ENCODE measurements at places on chromosomes 16 and 17.

- no peak for DNase-seq
These were observed 825 bp downstream of the RPTOR start for GRCh38 chr17:80545499-80545826.

DNA sequence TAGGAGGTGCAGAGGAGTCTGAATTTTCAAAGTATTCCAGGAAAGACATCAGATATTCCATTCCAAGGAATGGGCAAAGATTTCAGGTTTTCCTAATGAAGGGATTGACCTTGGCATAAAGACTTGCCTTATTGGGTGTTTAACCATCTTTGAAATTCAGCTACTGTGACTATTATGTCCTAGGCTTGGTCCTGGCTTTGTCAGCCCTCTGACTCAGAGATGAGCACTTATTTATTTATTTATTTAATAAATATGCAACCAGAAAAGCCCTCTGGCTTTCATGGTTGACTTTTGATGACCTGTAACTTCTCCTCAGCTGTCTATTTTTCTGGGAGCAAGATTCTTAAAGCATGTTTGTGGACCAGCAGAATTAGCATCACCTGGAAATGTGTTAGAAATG, 455.1 kb downstream of the KIF2B start:
- no peak for DNase-seq

- DNase-seq, result no peak
These were observed 55.9 kb downstream of the TMEM100 start for GRCh38 chr17:55666806-55667205.

- DNase-seq, result no peak
These were observed 7.0 kb downstream of the CRHR1 start for GRCh38 chr17:45791041-45791582.

DNA sequence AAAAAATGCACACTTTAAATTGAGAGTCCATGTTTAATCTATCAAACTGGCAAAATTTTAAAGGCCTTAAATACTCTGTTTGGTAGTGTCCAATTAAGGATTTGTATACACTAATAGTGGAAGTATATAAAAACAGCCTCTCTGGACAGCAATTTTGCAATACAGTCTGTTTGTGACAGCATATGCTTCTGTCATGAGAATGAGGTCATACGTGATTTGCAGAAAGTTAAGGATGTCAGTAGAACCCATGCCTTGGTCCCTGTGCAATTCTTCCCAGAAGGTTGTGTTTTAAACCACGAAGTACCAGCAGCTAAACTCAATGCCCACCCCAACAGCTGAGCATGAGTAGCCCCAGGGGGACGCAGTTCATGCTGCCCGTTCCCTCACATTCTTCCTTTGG, 78.4 kb downstream of the AIPL1 start:
- no peak for DNase-seq

DNA sequence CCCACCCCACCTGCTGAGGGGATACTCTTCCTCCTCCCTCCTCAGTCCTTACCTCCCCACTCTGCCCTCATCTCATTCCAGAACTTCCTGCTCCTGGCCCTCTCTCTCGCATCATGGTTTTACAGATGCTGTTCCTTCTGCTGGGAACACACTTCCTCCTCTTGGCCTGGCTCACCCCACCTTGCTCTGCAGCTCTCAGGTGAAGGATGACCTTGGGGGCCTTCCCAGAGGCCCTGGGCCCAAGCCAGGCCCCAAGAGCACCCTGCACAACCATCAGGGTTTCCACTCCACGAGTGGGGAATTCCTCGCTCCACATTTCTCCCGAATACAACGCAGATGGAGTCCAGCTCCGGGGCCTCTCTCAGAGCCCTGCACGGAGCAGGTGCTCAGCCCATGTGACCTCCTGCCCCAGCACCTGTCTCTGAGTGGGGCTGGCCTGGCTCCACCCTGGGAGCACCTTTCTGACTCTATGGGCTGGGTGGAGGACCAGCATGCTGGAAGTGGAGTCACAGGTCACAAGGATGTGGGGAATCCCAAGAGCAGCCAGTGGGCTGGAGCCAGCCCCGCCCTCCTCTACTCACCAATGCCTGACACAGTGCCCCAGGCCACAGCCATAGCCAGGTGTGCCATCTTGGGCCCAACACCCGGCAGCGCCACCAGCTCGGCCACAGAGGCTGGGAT, 4.5 kb downstream of the NTHL1 start:
- no peak for DNase-seq

DNA sequence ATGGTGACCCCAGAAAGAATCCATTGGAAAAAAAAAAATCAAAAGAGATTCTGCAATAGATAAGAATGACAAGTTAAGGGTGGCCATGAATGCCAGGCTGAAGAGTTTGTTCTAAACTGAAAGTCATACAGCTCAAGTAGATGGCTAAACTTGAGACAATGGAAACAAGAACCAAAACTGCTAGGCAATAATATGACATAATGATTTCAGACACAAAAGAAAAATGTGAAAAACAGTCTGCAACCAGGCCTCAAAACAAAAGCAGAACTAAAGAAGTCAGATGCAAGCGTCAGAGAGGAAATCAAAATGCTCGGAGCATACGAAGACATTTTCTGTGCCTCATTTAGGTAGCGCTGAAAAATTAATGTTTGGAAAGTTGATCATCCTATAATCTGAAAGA, 54.4 kb upstream of the YPEL2 start:
- DNase-seq, result no peak

- DNase-seq, result no peak
These were observed 26.0 kb downstream of the PHLPP2 start for GRCh38 chr16:71698491-71698890.

GRCh38 chr17:57422574-57423164, 166.3 kb downstream of the MSI2 start:
- no peak for DNase-seq

GRCh38 chr16:68238029-68238345, 2.1 kb upstream of the ESRP2 start:
- no peak for DNase-seq

DNA sequence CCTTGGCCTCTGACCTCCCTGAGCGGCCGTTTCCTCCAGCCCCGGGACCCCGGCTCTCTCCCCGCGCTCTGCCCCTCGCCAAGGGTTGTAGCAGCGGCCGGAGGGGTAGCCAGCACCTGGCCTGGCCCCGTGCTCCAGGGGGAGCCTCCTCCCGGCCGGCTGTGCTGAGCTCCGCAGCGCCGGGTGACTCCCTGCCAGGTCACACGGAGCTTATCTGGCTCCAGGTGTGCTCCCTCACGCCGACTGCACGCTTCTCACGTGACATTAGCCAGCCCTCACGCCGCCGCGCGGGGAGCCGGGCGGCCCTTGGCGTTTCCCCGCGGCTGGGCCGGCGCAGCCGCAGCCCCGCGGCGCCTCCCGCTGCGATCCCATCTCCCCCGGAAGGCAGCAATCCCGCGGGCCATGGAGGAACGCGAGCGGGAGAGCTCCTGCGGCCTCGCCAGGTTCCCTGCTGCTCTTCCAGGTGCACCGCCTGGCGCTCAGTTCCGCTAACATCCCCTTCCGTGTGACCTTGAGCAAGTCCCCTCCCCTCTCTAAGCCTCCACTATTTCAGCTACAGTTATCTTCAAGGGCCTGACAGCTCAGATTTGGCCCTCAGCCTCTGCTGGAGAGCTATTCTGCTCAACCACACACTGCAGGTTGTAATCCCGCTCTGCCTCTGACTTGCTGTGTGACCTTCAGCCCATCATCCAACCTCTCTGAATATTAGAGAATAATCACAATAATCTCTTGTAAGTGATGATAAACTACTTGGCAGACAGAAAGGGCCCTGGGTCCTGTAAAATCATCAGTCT, 3.4 kb downstream of the MYO18A start:
- peak; percentile 67 for DNase-seq

- DNase-seq, result no peak
These were observed 48.3 kb downstream of the BAIAP2 start for GRCh38 chr17:81083125-81083765.

- peak; percentile 88 for DNase-seq
These were observed at the start of gene CTCF for GRCh38 chr16:67562526-67562917. Gene CTCF, plus strand, starts transcription at chr16:67562526. Its CDS starts 48,307 bp downstream, at chr16:67610833.

- no peak for DNase-seq
These were observed 19.2 kb downstream of the RAI1 start for GRCh38 chr17:17700251-17700969.

GRCh38 chr16:80940069-80940856, 66.4 kb downstream of the CMC2 start:
- no peak for DNase-seq

GRCh38 chr16:901715-902601, 68.8 kb downstream of the LMF1 start:
- no peak for DNase-seq

DNA sequence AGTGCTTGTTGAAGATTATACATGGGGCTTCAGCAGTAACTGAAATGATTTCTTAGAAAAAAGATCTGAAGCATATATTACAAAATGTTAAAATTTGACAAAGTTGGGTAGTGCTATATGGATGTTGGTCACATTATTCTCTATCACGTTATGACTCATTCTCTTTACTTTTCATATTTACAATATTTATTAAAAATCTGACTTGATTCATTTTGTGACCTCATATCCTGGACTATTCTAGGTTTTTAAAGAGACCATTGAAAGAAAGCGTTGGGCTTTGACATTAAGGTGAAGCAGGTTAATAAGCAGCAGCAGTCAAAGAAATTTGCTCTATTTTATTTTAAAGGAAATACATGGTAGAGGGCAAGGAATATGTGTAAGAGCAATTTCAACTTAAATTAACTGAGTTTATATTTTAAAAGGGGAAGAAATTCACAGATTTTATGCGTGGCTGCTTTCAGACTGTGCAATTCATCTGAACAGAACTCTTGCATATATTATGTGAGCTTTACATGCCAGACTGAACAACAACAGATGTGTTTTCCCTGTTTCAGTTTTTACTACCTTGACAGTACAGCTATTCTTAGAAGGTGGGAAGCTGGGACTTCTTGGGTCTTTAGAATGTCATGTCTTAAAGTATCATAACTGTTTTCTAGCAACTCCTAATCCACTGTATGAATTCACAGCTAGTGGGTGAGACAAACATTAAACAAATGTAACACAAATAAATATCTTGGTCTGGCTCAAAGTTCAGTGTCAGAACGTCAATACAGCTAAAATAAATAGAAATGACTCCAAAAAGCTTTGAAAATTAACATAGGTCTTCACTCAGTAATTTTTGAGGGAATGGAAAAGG, 10.4 kb upstream of the FAM20A start:
- DNase-seq, result no peak

- no peak for DNase-seq
These were observed 24.3 kb downstream of the G6PC1 start for GRCh38 chr17:42924891-42925290.

GRCh38 chr17:32382526-32383223, 32.7 kb downstream of the ZNF207 start:
- no peak for DNase-seq

GRCh38 chr16:66020642-66021041, 345.8 kb upstream of the CDH5 start:
- DNase-seq, result no peak

DNA sequence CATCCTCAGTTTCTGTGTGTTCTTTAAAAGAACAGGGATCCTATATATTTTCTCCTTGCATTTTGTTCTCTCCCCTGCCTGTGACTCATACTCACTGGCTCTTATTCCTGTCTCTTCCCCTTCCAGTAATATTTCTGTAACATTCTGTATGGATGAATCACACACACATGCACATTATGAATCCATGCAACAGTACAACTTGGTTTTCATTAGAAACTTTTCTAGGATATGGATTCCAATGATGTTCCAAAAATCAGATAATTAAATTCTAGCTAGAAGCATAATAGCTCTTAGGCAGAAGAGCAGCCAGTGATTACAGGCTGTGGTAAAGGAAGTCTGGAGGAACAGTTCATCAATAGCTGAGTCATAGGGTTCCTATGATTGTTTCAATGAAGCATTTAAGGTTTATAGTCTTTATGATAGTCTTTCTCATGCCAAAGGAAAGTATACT, 119.6 kb upstream of the PMFBP1 start:
- DNase-seq, result peak; percentile 5

- DNase-seq, result no peak
These were observed 10.2 kb upstream of the TXNDC11 start for GRCh38 chr16:11752856-11753255.

GRCh38 chr16:19281246-19281645, 4.3 kb upstream of the CLEC19A start:
- no peak for DNase-seq

DNA sequence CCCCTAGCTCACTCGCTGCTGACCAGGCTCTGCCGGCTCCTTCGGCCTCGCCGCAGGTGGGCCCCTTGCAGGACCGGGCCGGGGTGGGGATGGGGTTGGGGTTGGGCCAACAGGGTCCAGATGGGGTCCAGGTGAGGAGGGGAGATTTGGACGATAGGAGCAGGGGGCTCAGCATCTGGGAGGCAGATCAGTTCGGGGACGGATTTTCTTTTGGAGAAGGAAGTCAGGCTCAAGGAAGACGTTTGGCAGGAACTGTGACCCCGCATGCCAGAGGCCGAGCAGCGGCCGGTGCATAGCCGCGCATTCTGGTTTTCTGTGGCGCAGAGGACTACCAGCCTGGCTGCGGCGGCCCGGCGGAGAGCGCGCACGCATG, 845 bp upstream of the ALDOA start:
- no peak for DNase-seq

DNA sequence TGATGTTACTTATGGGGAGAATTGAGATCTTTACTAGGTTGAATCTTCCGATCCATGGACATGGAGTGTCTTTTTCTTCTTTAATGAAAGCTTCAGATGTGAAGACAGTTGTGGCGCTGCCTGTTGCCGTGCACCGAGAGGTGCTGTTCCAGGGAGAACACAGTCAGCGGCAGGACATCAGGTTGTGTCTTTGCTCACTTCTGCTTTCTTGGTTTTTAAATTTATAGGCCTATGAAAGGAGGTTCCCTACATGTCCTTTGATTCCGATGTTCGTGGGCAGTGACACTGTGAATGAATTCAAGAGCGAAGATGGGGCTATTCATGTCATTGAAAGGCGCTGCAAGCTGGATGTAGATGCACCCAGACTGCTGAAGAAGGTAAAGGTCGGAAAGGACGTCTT, 49.8 kb downstream of the SEC14L1 start:
- DNase-seq, result no peak

DNA sequence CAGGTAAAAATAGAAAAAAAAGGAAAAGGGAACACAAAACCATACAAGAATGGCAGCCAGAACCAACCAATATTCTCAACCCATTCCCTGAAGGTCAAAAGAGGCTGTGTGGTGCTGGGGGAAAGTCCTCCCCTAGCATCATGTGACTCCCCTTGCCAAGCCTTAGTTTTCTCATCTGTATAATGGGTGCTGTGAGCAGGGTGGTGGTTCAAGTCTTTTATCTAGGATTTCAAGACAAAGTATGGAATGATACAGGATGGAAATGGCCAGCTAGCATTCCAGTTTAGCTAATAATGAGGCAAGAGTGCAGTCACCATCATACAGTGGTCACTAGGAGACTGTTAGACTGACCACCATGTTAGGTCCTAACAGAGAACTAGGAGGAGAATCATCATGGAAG, 20.7 kb downstream of the PSMB3 start:
- DNase-seq, result no peak

GRCh38 chr17:64015447-64015846, 5.0 kb downstream of the ICAM2 start:
- no peak for DNase-seq

DNA sequence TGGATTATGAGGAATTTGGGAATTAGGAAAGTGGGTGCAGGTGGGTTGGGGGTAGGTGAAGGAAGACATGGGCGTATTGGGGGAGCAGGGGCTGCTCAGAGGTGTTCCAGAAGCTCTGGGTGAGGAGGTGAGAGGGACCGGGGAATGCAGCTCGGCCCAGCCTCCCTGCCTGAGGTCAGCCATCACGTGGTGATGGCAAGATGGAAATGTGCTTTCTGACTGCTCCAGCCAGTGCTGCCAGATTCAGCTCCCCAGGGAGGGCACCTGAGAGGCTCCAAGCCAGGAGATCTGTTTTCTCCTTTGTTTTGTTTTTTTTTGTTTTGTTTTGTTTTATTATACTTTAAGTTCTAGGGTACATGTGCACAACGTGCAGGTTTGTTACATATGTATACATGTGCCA, 35.2 kb upstream of the STH start:
- DNase-seq, result no peak

GRCh38 chr17:28552176-28552999, at the start of gene UNC119:
Gene UNC119, minus strand, starts transcription at chr17:28552624. Its CDS starts 67 bp downstream, at chr17:28552557.
- peak; percentile 86 for DNase-seq
